ENCODE measurements at places on chromosomes 4 and X. TPM values are rescaled to one million over a fixed set of nuclear protein-coding genes. Genes with fewer than 3 reads are reported as not detected.

GRCh38 chr4:168522829-168523489 lies 26.1 kb downstream of the PALLD start:
- DNase-seq, result no peak

- DNase-seq, result no peak
These were observed 29.5 kb upstream of the PSAPL1 start for GRCh38 chr4:7464259-7464655.

Gene MAMLD1
- total RNA-seq, result 2.7 TPM

DNA sequence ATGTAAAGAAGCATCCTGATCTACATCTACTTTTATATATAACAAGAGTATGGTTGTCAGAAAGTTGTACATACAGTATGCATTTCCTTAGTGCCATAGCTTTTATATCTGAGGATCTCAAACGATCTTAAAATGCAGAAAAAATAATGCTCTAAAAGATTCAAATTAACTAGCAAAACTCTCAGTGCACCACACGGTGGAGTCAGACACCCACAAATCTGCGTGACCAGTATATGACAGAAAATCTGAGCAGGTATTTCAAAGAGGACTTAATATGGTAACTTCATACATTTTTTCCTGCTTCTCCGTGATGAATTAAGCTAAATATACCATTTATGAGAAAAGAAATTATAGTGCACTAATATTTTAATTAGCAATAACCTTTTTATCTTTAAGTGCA lies 803.0 kb downstream of the DMD start:
- no peak for DNase-seq

DNA sequence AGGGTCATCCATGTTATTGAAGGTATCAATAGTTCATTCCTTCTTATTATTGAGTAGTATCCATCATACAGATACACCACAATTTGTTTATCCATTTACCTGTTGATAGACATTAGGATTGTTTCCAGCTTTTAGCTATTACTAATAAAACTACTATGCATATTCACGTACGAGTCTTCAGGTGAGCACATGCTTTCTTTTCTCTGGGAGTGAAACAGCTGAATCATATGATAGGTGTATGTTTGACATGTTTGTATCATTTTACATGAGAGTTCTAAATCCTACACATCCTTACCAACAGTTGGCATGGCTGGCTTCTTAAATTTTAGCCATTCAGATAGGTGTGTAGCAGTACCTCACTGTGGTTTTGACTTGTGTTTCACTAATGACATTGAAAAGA lies 556.6 kb upstream of the DIPK2B start:
- no peak for DNase-seq

- no peak for DNase-seq
These were observed 86.1 kb downstream of the CENPC start for GRCh38 chr4:67459164-67459563.

Data from osteoblast (primary cell).